NCI-H1092 treated with DMSO at 0.1 percent for 48 hours (cell line): ENCODE measurements at places on chromosomes 4 and X.

- DNase-seq = no peak
Measured at GRCh38 chr4:124265701-124266100, 446.8 kb downstream of the ANKRD50 start.

- DNase-seq = no peak
Measured at GRCh38 chrX:26219351-26219750, 3.4 kb downstream of the MAGEB5 start.

GRCh38 chrX:101676571-101676970 is 16.9 kb upstream of the ARMCX2 start:
- DNase-seq = no peak

DNA sequence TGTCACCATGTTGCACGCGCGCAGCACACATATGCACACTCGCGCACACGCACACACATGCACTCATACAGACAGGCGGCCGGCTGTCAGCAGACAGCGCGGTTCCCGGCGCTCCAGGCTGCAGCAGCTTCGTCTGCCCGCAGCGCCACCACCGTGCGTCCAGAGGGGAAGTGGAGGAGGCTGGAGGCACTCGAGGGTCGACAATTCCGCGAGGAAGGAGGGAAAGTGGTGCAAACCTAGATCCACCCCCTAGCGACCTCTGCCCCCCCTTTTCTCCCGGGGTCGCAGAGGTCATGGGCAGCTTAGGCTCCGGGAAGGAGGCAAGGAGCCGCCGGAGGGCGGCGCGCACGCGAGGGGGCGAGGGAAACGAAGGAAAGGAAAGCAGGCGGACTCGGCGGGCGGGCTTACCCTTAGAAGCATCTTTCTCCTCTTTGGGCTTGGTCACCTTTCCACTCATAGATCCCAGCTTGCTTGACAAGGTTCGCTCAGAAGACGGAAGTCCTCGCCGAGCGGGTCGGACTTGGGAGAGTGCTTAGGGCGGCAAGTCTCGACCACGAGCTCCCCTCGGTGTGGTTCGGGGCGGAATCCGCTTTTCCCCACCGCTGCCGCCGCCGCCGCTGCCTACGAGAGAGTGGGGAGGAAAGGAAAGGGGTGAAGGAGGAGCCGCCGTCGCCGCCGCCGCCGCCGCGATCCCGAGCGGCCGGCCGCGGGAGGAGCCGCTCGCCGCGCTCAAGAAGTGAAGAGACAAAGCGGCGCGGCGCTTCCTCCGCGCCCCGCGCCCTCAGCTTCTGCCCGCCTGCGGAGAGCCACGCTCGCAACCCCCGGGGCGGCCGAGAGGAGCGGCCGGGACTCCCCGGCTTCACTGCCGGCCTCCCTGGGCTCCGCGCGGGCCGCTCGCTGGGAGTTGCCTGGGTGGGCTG is 326.6 kb upstream of the F9 start:
- peak; percentile 40 for DNase-seq

GRCh38 chr4:77745792-77746191 is 73.4 kb downstream of the CNOT6L start:
- DNase-seq = peak; percentile 25

DNA sequence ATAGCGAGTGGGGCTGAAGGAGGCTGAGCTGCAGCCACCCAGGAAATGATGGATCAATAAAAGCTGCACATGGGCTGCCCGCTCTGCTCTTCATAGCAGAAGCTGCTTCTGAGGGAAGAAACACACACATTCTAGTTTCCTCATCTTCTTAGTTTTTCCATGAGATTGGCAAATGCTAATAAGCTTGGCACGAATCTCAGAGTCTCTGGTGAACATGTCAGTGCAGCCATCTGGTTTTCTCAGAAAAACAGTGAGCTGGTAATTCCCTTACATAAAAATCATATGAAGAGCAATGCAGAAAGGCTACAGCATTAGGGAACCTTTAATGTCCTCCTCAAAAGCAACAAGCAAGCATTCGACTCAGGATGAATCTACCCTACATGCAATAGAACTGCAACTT is 69.9 kb downstream of the GATB start:
- no peak for DNase-seq

GRCh38 chrX:41559235-41560052 is 112.3 kb downstream of the NYX start:
- no peak for DNase-seq

DNA sequence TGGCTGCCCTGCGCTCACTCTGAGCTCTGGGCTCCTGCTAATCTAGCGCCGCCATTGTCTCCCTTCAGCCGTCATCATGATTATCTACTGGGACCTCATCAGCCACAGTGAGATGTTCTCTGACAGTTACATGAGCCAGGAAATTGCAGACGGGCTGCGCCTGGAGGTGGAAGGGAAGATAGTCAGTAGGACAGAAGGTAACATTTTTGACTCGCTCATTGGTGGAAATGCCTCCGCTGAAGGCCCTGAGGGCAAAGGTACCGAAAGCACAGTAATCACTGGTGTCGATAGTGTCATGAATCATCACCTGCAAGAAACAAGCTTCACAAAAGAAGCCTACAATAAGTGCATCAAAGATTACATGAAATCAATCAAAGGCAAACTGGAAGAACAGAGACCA is 21.8 kb upstream of the PIN4 start:
- no peak for DNase-seq

DNA sequence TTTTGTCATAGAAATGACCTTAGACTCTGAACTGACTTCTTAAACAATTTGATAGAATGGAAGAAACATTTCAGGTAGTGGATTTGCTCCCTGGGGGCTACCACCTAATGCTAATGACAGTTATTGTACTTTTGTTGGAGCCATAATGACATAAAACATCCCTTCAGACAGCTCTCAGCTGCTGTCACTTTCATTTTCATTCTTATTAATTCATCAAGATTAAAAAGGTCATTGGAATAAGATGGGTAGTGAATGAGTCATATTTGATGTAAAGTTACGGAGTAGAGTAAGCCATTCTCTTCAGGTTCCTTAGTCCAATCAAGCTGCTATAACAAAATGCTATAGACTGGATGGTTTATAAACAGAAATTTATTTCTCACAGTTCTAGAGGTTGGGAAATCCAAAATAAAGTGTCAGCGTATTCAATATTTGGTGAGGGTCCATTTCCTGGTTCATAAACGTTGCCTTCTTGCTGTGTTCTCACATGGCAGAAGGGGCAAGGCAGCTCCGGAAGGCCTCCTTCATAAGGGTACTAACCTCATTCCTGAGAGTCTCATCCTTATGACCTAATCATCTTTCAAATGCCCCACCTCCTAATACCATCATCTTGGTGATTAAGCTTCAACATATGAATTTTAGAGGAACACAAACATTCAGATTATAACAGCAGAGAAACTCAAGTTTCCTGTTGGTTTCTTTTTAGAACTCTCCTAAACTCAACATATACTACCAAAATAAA is 268.5 kb downstream of the ARAP2 start:
- DNase-seq = no peak
